Activated CD4-positive, alpha-beta T cell treated with anti-CD3 and anti-CD28 coated beads, Interleukin-2, amount 50 U/mL, for 16 hours (primary cell): ENCODE measurements at places on chromosomes 12 and 14.

- peak; percentile 96 for DNase-seq
Measured at GRCh38 chr12:68119724-68120211, 39.8 kb downstream of the IFNG start.

GRCh38 chr14:55128386-55129085 is 516 bp upstream of the LGALS3 start:
- DNase-seq = no peak

- no peak for DNase-seq
Measured at GRCh38 chr14:70170976-70171375, 17.8 kb downstream of the SLC8A3 start.

GRCh38 chr12:1847411-1847810 is 27.0 kb downstream of the LRTM2 start:
- no peak for DNase-seq

- no peak for DNase-seq
Measured at GRCh38 chr14:64646103-64646502, 58.1 kb upstream of the PLEKHG3 start.
